Stimulated activated CD4-positive, alpha-beta T cell treated with anti-CD3 and anti-CD28 coated beads, TNF-alpha, amount 100 ng/mL, for 1 hour (primary cell): ENCODE measurements at places on chromosomes 2 and 18.

DNA sequence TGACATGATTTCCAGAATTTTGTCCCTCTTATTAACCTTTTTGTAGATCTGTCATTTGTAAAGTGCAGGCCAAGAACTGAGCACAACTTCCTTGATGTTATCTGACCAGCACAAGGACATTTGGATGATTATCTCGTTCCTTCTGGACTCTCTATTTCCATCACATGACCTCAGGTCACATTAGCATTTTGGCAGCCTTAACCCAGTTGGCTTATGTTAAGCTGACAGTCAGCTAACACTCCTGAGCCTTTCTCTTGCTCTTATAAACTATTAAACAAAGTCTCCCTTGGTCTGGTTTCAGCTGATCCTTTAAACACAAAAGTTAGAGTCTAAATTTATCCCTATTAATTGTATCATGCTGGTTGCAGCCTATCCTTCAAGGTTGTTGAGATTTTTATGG lies 167.2 kb upstream of the RBBP8 start:
- no peak for DNase-seq

DNA sequence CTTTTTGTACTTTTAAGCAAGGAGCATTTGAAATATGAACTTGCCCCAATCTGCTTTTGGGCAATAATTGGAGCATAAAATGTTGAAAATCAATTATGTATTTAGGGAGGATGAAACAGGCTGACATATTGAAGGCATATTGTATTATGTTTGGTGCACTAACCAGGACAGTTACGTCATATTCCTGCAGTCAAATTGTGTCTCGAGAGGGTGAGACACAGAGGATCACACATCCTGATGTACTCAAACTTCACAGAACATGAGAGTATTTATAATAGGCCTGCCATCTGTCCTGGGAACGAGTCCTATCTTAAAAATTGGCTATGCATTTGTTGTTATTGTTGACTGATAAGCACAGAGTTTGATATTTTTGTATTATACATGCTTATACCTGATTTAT lies 44.7 kb downstream of the TANC1 start:
- no peak for DNase-seq

DNA sequence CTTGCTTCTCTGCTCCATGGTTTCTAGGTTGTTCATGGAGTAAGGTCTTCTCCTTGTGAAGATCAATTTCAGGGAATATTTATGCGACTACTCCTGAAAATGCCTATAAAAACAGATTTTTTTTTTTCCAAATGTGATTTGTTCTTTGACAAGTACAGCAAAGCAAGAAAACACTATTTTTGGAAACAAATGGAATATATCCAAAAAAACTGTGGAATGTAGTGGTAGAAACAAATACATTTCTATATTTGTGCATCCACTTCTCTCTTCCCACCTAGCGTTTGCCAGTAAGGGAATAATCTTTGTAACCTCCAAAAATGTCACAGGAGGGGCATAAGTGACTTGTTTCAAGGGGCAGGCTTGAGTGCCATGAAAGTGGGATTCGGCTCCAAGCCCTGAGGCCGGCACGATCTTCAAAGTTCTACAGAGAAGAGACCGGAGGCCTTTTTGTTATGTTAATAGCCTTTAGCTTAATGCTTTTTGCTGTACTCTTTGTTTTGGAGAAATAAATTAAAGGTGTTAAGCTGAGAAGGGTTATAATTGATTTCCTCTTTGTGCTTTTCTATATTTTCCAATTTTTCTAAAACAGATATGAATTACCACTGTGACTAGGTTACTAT lies 200.6 kb downstream of the NRP2 start:
- no peak for DNase-seq

- DNase-seq, result no peak
Observed at GRCh38 chr2:232927793-232928550, 57.9 kb downstream of the SNORC start.
